ENCODE measurements at places on chromosomes 4 and X.

DNA sequence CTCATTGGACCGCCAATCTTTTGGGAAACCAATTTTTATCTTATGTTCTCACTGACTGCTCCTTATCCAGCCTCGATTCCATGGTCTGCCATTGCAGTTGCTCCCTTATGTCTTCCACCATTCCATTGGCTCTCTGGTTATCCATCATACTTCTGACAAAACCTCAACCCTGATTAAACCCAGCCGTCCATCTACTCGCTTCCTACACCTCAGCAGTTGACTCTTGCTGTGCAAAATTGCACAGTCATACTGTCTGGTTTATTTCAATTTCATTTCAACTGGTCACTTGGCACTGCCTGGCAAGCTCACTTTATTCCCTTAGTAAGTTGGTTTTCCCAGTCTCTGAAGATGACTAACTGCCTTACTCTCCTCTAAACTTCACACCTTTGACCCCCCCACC lies 26.2 kb downstream of the ARL9 start:
- DNase-seq = no peak

DNA sequence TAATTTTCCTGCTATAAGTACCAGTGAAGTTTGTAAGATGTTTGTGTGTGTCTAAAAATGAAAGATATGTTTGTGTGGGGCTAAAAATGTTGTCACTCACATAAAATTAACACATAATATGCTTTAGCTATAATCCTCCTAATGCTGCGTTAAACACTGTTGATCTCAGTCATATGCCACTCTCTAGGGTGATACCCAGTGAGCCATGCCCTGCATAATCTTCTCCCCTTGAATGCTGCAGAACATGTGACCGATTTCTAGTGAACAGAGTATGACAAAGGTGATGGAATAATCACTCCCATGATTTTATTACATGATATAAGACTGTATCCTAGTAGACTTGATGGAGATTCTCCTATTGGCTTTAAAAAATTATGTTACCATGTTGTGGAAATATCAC lies 119.1 kb upstream of the EPHA5 start:
- DNase-seq = no peak

GRCh38 chr4:165129924-165130323 lies 17.3 kb upstream of the TMEM192 start:
- DNase-seq = no peak

DNA sequence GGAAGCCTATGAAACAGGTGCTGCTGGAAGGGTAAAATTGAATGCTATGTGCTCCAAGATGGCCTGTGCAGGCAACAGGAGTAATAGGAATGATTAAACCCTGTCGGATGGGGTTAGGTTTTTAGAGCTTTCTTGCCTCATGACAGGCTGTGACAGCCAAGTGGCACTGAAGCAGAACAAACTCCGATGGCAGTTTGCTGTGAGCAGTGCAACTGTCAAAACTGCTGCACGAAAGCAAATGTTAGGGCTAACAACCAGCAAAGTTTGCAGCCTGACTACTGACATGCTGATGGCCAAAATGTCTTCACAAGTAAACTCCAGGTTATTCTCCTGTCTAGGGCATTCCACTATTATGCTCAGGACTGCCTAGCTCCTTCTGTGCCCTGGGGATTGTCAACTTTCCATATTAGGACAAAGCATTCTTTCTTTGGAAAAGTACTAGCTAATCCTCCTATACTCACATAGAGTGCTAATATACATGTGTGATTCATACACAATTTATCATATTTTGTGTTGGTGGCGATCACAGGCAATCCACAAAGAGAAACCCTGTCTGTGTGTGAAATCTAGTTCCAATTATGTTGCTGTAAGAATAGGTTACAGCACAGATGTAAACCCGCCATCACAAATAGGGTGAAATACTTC lies 486.6 kb upstream of the TENM3 start:
- DNase-seq = no peak

DNA sequence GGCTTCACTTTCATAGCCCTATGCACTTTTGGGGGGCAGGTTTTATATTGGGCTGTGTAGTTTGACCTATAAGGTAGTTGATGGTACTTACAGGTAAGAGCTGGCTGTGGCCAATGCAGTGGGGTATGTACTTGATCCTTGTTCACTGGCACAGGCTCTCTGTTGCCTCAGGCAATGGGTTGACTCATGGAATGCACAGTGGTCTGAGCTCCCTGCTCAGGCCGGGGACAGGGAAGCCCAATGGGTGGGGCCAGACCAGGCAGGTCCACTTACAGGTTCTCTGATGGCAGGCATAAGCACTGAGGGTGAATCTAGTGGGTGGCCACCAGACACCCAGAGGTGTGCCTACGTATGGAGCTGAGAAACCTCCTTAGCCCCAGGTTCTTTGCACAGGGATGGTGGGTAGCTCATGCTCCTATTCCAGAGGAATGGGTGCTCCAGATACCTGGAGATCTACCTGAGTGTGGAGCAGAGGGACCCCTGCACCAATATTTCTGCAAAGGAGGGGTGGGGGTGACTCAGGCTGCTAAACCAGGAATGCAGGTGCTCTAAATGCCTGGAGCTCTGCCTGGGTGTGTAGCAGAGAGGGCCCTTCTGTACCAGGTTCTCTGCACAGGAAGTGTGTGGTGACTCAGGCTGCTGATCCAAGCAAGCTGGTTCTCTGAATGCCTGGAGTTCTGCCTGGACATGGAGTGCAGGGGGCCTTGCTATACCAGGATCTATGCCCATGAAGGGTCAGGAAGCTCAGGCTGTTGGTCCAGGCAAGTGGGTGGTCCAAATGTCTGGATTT lies 52.3 kb downstream of the IL1RAPL2 start:
- DNase-seq = no peak

GRCh38 chr4:28211676-28212470 lies 1351.2 kb downstream of the STIM2 start:
- DNase-seq = no peak

- DNase-seq = no peak
Observed at GRCh38 chr4:182492423-182492822, 249.2 kb downstream of the TENM3 start.

- no peak for DNase-seq
Observed at GRCh38 chr4:36172656-36173055, 71.7 kb downstream of the ARAP2 start.

DNA sequence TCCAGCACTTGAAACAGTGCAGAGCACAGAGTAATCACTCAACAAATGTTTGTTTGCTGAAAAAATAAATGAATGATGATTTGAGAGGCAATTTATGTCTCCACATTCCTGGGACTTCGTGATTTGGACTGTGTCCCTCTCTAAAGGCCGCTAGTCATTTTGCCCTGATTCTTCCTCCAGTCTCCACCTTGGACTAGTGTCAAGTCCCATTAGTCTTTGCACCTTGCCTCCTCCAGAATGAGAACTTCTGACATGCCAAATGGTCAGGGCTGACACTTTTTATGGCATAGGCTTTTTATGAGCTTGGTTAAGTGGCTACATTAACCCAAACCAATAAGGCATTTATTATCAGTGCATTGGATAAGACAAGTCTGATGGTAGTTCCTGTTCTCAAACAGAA lies 65.1 kb upstream of the POF1B start:
- no peak for DNase-seq

DNA sequence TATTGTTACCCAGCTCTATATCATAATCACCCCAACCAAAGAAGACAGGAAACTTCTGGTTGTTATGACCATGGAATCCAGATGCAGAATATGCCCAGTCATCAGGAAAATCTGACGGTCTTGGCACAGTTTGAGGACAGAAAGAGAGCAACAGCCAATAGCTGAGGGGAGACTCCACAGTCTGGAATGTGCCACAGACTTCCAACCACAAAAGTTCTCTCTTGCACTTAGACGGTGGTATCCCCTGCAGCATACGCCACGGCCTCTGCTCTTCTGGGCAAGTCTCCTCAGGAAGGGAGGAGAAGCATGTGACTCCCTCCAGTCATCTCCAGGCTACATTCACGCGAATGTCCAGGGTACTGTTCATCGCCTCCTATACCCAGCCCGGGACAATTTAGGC lies 18.4 kb downstream of the ZNF827 start:
- no peak for DNase-seq

GRCh38 chr4:113445286-113445685 lies 316.3 kb downstream of the CAMK2D start:
- DNase-seq = no peak

GRCh38 chr4:854356-854755 lies 28.4 kb upstream of the CPLX1 start:
- no peak for DNase-seq
